ENCODE measurements at places on chromosomes 12 and 14.

GRCh38 chr12:112386726-112387125 lies 4.5 kb upstream of the HECTD4 start:
- DNase-seq: no peak

DNA sequence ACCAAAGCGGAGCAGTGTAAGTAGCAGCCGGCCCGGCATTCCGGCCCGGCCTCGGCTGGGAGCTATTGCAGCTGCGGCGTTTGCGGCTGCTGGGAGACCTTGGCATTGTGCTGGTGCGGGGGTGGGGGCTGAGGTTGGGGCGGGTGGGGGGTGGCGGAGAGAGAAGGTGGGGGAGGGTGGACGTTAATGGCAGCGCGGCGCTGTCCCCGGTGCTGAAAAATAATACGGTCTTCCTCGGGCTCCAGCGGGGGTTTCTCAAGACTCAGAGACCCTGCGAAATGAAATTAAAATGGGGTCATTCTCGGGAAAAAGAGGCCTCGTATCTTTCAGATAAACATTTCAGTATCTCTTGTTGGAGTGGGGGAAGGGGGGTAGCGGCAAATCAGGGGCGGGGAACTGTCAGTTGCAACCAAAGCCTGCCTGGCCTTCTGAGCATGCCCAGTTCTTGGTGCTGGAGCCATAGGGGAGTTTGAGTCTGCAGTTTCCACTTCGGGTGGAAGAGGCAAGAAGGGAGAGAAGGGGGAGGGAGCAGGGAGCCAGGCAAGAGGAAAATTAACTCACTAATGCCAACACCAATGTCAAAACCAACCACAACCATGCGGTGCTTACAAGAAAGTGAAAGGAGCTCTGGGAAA lies 414 bp downstream of the UNC79 start:
- DNase-seq: no peak

- DNase-seq: no peak
Observed at GRCh38 chr14:20807304-20808161, 4.9 kb upstream of the RNASE1 start.

DNA sequence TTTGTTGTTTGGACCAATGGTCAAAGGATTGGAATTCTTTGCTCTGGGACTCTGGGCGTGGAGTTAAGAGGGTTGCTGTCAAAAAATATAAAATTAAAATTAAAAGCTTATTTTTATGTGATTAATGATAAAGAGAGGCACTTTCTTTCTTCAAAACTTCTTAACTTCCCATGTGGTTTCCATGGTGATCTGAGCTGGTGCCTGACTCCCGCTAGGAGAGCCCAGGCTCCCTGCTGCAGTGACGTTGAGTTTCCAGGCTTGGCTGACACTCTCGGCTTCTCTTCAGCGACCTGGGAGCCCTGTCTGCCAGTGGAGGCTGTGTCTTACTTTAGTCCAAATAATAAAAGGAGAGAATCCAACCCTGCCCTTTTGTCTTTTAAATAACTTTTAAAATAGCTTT lies 84.4 kb downstream of the GALC start:
- no peak for DNase-seq

DNA sequence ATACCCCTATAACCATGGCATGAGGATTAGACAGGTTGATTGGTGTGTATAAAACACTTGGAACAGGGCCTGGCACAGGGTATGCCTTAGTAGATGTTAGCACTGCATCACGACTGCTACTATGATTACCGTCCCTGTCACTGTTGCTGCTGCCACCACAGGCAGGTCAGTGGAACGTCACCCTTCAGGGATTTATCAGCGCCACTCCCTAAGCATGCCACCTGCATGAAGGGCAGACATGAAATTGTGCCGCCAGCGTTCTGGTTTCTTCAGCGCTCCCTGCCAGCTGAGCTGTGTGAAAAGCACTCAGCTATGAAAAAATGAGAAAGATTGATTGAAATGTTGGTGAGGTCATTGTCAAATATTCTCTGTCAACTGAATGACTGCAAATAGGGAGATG lies 477.0 kb downstream of the DPF3 start:
- DNase-seq: no peak

DNA sequence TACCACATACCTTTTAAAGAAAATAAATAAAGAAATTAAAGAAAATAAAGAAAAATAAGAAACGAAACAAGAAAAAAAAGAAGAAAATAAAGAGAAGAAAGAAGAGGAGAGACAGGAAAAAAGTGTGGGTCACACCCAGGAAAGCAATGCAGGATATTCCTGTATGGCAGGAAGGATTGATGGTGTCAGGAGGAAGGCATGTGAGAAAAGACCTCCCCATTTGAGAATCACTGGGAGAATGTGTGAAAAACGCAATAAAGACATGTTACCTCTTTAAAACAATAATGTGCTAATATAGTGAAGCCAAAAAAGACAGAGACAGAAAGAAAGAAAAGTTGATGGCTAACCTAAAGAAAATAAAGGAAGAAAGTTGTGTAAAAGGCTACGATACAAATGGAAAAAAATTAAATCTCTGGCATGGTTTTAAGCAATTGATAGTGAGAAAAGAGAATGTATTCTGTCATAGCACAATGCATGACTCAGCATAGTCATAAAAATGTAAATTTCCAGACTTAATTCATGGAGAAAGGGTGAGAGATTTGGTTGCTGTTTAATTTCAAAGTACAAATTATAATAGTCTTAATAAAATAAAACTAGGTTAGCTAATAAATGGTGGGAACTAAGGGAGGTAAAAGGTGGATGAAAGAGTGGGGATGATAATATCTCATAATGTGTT lies 24.3 kb upstream of the FOXG1 start:
- no peak for DNase-seq

- no peak for DNase-seq
Observed at GRCh38 chr12:69464428-69464827, 5.8 kb upstream of the FRS2 start.

DNA sequence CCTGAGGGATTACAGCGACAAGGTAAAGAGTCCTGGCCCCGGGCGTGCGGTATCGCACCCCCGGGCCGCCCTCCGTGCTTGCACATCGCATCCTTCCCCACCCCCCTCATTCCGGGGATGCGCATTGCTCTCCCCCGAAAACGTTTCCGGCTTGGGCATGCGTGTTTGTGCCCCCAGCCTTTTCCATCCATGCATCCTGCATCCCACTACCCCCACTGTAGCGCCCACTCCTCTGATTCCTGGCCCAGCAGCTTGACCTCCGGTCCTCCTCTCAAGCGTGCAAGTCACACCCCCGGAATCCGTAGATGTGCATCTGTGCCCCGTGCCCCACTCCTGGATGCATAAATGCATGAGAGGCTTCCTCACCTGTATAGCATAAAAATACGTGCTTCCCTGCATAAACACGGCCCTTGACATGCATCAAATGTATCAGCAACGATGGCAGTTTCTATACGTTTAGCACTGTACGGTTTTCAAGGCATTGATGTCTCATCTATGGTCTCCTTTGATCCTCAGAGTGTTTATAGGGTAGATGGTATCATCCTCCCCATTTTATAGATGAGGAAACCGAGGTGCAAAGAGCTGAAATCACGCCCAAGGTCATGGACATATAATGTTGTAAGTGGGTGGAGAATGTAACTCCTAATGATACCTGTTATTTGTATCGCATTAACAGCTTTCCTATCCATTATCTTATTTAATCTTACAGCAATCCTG lies 484 bp downstream of the RIC8B start:
- no peak for DNase-seq

GRCh38 chr14:102544046-102544746 lies 34.6 kb upstream of the ANKRD9 start:
- no peak for DNase-seq

DNA sequence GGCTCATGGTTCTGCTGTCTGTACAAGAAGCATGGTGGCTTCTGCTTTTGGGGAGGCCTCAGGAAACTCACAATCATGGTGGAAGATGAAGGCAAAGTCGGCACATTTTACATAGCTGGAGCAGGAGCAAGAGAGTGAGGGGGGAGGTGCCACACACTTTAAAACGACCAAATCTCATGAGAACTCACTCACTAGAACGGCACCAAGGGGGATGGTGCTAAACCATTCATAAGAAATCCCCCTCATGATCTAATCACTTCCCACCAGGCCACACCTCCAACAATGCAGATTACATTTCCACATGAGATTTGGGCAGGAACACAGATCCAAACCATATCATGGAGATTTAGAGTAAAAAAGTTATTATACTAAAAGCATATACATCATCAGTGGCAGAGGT lies 13.6 kb upstream of the LEMD3 start:
- no peak for DNase-seq

GRCh38 chr12:116771651-116772050 lies 33.5 kb downstream of the RNFT2 start:
- DNase-seq: no peak

GRCh38 chr12:56628671-56629458 lies 1.3 kb downstream of the BAZ2A start:
- DNase-seq: no peak

DNA sequence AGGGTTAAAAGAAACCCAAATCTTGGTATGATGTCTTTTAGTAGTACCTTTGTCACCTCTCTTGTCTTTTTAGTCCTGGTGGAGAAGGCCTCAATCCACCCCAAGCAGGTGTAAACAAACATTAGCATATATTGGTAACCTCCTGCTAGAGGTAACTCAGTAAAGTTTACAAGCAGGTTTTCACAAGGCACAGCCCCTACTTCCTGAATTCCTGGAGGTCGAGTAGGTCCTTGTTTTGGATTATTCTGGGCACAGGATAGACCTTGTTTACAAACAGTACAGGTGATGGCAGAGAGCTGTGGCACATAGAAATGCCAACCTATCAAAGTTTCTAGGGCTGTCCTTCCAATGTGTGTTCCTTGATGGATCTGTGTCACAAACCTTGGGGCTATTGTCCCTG lies 99.1 kb downstream of the ALG10 start:
- DNase-seq: no peak
